ENCODE measurements at places on chromosomes 3 and 15.

- DNase-seq, result no peak
Measured at GRCh38 chr3:89059211-89059925, 48.1 kb upstream of the EPHA3 start.

- DNase-seq, result no peak
Measured at GRCh38 chr3:34363881-34364280, 565.5 kb downstream of the PDCD6IP start.

DNA sequence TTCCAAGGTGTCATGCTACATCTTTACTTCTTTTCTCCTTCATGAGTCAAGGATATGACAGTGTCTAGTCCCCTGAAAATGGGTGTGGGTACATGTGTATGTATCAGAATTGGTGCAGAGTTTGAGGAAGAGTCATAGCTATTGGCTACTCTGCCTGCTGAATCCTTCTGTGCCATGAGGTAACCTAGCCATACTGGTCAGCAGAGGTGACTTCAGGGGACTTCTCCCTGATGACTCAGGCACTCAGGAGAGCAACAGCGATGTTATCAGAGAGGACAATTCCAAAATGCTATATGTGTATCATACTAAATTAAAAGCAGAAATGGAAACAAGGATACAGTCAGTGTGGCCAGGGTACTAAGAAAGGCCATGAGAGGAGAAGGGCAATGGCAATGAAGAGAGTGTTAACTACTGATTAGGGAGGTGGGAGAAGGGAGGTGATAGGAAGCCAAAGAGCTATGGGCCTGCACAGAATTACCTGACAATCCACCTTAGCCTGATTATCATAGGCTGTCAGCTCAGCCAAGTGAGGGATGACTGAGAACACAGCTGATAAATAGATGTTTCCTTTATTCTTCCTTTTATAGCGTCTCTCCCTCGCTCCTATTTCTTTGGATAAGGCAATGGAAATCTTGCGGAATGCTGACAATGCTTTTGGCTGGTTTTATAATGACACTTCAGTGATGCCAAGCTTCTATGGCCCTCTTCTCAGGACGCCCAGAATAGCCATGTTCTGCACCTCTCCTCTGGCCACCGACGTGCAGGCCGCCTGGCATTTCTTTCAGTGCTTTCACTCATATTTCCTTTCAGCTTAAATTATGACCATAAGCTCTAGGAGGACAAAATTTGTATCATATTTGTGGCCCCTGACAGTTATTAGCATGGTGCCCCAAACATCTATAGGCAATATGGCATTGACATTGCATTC, 90.6 kb downstream of the FGF12 start:
- DNase-seq, result no peak

DNA sequence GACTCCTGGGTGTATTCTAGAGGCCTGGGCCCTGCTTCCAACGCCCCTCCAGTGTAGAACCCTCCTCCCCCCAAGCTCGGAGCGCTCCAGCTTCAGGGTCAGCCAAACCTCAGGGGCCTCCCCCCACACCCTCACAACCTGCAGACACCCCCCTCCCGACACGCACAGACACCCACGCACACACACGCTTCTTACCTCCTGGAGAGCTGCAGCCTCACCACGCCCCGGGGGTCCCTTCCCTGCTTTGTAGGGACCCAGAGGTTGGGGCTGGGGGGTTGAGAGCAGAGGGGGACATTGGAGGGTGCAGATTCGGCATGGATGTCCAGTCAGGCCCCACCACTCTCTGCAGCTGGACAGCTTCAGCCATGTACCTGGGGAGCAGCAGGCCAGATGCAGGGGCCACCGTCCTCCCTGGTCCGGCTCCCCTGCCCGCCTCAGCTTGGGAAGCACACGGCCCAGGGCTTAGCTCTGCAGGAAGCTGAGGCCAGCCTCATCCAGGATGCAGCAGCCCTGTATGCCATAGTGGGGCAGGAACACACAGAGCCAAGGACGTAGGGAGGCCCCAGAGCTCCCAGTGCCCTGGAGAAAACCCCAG, 13.0 kb downstream of the ZDHHC19 start:
- no peak for DNase-seq

- DNase-seq, result no peak
Measured at GRCh38 chr15:96385195-96385594, 54.7 kb downstream of the NR2F2 start.

DNA sequence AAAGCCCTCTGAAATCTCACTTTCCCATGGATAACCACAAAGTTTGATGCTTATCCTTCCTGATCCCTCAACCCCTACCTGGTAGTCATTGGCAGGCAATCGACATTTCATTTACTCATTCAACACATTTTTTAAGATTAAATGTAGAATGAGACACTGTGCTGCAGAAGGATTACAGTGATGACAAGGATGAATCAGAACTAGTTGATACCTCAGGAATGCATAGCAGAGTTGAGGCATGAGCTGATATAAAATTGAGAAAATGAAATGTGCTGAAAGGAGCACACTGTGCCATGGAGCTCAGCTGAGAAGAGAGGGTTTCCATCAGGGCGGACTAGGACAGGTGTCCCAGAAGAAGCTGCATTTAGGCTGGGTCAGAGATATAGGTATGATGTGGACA, 48.9 kb upstream of the ACTL6A start:
- DNase-seq, result no peak

GRCh38 chr15:97071668-97072067, 741.2 kb downstream of the NR2F2 start:
- DNase-seq, result no peak

DNA sequence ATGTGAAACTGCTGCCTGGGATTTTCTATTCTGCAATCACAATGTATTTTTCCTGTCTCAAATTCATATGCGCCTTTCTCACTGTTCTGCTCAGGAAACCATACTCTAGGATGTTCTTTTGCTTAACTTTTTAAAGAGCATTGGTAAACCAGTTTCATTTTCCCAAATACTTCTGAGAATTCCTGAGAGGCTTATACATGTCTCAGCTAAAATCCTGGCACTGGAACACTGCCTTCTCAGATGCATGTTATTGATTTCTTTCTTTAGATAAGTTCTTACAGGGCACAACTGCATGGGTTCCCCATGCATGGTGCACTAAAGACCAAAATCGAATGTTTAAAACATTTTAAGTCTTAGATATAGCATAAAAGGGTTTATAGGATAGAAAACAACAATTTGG, 178.3 kb upstream of the PLSCR5 start:
- no peak for DNase-seq

GRCh38 chr3:141940194-141940776, 63.8 kb downstream of the ATP1B3 start:
- peak; percentile 21 for DNase-seq

- no peak for DNase-seq
Measured at GRCh38 chr15:66456211-66456610, 41.4 kb downstream of the SNAPC5 start.

DNA sequence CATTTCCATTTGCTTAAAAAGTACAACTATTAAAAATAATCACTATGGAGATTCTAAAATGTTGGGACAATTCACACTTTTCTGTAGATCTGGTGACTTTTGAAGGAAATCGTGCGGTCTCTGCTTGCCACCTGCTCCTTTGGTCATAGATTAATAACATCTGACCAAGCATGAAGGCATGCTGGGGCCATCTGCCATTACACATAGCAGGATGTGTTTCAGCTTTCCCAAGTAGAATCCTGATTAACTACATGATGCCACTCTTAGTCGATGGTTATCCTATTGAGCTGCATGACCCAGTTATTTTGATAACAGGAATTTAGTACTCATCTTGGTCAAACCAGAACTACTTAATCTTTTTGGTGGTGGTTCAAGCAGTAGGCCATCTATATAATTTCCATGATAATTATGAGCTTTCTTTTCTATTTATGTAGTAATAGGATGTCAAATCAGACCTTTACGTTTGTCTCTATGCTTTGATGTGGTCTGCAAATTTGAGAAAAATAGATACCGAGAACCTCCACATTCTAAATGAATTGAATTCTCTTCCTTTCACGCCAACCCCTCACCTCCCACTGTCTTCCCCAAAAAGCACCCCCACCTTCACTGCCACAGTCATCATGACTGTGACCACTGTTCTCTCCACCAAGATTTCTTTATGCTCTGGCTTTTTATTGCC, 158.1 kb downstream of the DIPK2A start:
- DNase-seq, result no peak

DNA sequence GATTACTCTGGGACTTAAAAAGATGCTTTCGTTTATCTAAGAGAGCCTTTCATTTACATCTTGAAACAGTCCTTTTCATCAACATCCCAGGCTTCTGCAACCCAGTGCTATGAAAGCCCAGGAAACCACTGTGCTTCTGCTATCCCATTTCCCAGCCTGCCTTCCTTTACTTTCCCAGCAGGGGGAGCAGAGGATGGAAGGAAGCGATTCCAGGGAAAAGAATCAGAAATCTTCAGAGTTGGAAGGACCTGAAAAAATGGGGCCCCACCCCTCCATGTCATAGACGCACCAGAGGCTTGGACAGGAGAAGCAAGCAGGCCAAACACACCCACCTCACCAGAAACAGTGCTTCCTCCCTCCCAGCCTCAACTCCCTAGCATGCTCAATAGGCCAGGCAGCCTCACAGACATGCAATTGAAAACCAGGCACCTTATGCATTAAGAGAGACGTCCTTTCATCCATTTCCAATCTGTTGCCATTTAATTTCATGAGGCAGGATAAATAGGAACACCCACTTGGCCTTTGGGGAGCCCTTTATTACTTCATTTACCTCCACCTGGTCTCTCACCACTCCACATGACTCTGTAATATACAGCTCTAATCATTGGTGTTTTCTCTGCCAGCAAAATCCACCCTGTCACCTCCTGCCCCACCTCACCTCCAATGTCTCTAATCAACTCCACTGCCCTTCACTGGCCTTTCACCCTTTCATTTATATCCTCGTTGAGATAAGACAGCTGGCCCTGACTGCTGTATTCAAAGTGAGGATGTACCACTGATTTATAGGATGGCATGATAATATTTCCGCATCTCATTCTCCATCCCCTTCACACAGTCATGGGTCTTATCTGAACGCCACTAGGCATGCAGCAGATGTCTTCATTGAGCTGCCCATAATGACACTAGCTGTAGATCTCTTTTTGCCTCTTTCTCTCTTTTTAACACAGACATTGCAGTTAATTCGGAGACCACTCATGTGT, 583.9 kb downstream of the NTRK3 start:
- DNase-seq, result no peak

DNA sequence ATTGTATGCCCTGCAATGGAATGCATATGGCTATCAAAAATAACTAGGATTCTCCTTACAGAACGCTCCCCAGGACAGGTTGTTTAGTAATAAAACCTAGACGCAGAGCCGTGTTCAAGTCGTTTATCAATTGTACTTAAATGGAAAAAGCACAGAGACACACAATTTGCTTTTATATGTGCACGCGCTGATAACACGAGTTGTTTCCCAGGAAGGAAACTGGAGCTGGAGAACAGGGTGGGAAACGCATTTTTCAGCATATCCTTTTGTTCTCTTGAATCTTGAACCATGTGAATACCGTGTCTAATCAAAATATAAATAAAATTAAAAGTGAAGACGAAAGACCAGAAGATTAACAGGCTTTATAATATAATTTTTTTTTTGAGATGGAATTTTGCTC, 3.6 kb upstream of the ANPEP start:
- no peak for DNase-seq

DNA sequence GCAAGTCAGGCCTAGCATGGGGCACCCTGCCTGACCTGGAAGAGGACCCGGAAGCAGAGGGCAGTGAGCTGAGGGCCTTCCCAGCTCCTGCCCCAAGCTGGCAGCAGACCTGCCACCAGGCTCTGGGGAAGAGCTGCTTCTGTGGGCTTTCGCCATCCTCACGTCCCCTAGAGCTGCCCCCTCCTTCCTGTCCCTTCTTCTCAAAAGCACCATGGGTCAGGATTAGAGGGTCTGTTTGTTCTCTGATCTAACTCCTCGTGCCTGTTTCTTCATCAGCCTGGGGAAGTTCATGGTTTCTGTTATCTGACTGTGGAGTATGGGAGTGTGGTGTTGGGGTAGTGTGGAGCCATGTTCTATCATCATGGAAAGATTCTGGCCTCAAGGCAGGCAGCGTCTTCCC, 58.4 kb upstream of the POLG start:
- DNase-seq, result no peak

DNA sequence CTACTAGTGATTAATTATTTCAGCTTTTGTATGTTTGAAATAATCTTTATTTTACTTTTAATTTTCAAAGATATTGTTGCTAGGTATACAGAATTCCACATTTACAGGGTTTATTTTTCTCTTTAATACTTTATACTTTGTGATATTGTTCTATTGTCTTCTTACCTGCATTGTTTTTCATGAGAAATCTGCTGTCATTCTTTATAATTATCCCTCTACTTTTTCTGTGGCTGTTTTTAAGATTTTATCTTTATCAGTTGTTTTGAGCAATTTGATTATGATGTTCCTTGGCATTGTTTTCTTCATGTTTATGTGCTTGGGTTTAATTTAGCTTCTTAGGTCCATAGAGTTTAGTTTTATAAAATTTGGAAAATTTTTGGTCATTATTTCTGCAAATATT, 168.6 kb downstream of the DTWD1 start:
- no peak for DNase-seq

GRCh38 chr15:83358972-83359564, 74.6 kb upstream of the BNC1 start:
- no peak for DNase-seq

GRCh38 chr3:188559856-188560255, 405.9 kb downstream of the LPP start:
- no peak for DNase-seq

GRCh38 chr3:59692117-59692516, 642.3 kb upstream of the CFAP20DC start:
- no peak for DNase-seq

DNA sequence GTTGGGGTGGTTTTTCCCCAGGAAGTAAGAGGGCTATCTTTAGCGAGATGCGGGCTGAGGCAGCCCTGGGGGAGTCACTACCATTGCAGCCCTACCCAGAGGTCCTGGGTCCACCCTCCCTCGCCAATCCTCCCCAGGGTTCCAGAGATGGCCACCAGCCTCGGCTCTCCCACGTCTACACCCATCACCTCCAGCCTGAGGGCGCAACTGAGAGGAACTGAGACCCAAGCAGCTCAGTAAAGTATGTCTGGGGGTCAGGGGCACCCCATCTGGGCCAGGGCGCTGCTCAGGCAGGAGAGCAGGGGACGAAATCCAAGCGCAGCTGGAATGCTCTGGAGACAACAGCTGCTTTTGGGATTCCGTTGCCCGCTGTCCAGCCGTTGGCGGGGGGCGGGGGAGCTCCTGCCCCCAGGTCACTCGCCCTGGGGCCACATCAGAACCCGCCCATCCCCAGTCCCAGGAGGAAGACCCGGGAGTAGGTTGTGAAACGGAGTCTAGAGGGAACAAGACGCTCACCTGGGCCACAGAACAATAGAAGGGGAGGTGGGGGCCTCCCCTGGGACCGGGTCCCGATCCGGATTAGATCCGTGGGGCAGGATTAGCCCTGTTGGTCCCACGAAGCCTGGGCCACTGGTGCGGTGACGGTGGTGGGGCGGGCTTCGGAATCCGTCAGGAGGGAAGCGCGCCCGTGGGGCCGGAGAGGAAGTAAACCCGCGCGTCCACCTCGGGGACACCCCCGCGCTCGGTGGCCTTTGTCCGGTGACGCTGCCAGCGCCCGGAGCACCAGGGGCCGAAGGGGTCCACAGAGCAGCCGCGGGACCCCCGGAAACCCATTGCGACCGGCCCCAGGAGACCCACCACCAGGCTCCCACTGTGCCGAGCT, 1.4 kb upstream of the NDUFAF3 start:
- peak; percentile 21 for DNase-seq

GRCh38 chr15:45611305-45611704, 23.5 kb upstream of the SQOR start:
- no peak for DNase-seq

GRCh38 chr3:52291508-52292181, 4.0 kb downstream of the GLYCTK start:
- DNase-seq, result no peak
